Urinary bladder (tissue), 4 donors: ENCODE measurements at places on chromosomes 6 and 20. TPM values are rescaled to one million over a fixed set of nuclear protein-coding genes. Genes with fewer than 3 reads are reported as not detected.

GRCh38 chr6:157019115-157019641, 242.0 kb downstream of the ARID1B start:
- DNase-seq: no peak

GRCh38 chr6:7183707-7184106, 75.9 kb downstream of the RREB1 start:
- DNase-seq: no peak

DNA sequence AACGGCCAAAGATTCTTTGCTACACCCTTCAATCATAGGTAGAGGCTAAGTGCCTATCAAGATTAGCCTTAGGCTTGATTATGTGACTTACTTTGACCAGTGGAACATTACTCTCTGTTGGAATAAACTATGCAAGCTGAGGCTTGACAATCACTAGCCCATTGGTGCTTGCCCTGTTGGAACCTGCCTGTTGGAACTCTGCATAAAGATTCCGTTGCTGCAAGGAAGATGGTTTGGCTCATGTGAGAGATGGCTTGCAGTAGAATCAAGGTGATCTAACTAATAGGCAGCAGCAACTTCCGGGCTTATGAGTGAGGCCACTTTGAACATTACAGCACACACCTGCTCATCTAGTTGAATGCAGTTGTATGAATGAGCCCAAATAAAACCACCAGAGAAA, 227.7 kb upstream of the TSHZ2 start:
- DNase-seq: no peak

GRCh38 chr20:38260025-38260377, 534 bp downstream of the KIAA1755 start:
- DNase-seq: no peak

DDO gene
- total RNA-seq: 0.63 TPM

LPIN3 gene
- 4.7 TPM for total RNA-seq

- DNase-seq: no peak
These were observed 459.1 kb upstream of the CITED2 start for GRCh38 chr6:139833592-139833991.

PTCHD4 gene
- total RNA-seq: 0.95 TPM

DNA sequence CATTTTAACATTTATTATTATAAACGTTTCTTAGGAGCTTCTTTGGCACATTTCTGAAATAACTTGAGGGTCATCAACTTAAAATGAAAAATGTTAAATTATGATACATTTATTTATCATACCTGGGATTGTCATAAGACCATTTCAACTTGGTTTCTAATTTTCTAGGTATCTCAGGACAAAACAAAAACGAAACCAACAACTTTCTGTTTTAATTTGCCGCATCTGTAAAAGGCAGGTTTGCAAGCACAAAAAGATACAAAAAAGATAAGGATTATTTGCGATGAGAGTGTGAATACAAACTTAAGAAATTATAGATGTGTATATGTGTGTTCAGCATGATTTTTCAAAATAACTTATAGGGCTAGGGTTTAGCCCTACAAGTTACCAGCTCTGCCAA, 395.0 kb upstream of the RUNX2 start:
- DNase-seq: no peak

PPARD gene
- total RNA-seq: 5.8 TPM

SGK2 gene
- total RNA-seq: 6.2 TPM

MMS22L gene
- total RNA-seq: 32.3 TPM

DNA sequence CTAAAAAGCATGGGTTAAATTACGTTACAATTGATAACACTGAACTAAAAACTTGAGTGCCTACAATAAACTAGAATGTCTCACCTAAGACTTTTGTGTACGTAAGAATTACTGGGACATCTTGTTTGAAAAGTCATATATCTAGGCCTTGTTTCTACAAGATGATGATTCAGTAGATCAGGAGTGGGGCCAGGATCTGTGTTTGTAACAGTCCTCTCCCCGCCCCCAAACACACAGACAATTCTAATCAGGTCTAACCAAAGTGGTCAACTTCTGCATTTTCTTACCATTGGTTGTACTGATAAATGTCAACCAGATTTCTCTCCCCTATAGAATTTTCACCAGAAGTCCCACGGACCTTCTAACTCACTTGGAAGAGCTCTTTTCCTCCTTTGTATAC, 56.9 kb downstream of the RAMACL start:
- DNase-seq: no peak

DNA sequence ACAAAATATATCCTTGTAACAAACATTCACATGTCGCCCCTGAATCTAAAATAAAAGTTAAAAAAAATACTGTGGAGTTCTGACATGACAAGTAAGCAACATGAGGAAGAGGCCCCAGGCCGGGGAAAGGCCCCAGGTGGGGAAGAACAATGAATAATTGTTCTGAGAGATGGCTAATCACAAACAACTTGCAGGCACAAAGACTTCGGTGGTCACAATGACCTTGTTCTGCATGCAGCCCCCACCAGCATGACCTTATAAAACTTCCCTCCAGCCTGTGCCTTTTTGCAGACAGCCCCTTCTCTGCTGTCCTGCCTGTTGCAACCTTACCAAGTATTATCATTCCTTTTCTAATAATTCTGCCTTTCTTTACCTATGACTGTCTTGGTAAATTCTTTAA, 95.7 kb upstream of the MYLIP start:
- no peak for DNase-seq

ZBTB22 gene
- total RNA-seq: 15.8 TPM

CNR1 gene
- 5.6 TPM for total RNA-seq

DNA sequence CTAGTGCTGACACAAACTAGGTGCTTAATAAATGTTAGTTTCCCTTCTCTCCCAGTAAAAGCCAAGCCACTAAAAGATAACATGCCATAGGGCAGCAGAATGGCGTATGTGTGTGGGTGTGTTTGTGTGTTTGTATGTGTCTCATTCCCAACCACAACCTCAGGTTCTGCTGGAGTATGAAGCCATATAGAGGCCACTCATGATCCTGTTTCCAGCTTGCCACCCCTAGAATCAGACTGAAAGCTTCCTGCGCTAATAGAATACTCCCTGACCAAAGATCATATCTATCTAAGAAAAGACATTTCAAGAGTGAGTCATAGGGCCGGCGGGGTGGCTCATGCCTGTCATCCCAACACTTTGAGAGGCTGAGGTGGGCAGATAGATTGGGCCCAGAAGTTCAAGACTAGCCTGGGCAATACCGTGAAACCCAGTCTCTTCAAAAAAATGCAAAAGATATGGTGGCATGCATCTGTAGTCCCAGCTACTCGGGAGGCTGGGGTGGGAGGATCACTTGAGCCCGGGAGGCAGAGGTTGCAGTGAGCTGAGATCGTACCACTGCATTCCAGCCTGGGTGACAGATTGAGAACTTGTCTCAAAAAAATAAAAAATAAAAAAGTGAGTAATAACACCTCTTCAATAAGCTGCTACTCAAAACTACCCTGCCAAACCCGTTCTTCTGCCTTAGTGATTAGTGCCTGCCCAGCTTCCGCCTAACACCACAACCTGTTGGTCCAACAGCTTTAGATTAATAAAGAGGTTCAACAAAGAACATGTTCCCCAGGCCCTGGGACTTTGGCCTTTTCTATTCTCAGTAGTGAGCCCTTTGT, 11.8 kb upstream of the SNRPC start:
- no peak for DNase-seq

UBE2C gene
- total RNA-seq: 15.6 TPM
